GM23338 (cell line): ENCODE measurements at places on chromosomes 6 and 20.

- DNase-seq: no peak
Observed at GRCh38 chr6:4351520-4352321, 216.3 kb upstream of the ECI2 start.

GRCh38 chr20:36741072-36741471, 4.8 kb downstream of the NDRG3 start:
- no peak for DNase-seq

- DNase-seq: no peak
Observed at GRCh38 chr6:169848946-169849345, 97.5 kb downstream of the ERMARD start.

- no peak for DNase-seq
Observed at GRCh38 chr6:164151161-164152120, 736.9 kb downstream of the QKI start.

GRCh38 chr6:89258912-89259311, 41.8 kb upstream of the GABRR1 start:
- no peak for DNase-seq

- no peak for DNase-seq
Observed at GRCh38 chr20:15831201-15831600, 742.0 kb downstream of the KIF16B start.

- no peak for DNase-seq
Observed at GRCh38 chr20:16350465-16350864, 222.8 kb downstream of the KIF16B start.

DNA sequence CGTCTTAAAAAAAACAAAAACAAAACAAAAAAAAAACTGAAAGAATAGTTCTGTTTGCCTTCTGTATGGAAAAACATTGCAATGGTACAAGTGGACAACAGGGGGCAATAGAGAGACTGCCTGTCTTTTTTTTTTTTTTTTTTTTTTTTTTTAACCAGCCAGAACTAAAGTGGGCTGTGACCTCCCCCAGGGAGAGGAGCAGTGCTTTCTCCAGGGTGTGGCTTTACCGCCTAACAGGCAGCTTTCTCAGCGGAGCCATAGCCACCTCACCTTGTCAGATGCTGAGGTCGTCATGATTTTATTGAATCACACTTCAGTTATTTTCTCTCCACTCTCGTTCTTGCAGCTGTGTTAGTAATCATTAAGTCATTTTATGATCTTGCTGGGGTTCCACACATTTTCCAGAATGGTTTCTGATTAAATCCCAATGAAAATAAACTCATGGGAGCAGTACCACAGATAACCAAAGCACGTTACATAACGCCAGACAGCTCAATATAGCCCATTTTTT, 78.4 kb downstream of the GMPR start:
- peak; percentile 75 for DNase-seq

- DNase-seq: peak; percentile 52
Observed at GRCh38 chr6:29965873-29966601, 23.7 kb downstream of the HLA-A start.

GRCh38 chr6:23031986-23032385, 462.6 kb downstream of the HDGFL1 start:
- no peak for DNase-seq

- no peak for DNase-seq
Observed at GRCh38 chr6:89858041-89858440, 28.4 kb downstream of the CASP8AP2 start.

GRCh38 chr6:166423051-166423745, 40.5 kb upstream of the MPC1 start:
- no peak for DNase-seq

GRCh38 chr6:154157082-154157481, 118.0 kb downstream of the OPRM1 start:
- DNase-seq: no peak

GRCh38 chr6:155710704-155711103, 255.1 kb upstream of the NOX3 start:
- peak; percentile 9 for DNase-seq

DNA sequence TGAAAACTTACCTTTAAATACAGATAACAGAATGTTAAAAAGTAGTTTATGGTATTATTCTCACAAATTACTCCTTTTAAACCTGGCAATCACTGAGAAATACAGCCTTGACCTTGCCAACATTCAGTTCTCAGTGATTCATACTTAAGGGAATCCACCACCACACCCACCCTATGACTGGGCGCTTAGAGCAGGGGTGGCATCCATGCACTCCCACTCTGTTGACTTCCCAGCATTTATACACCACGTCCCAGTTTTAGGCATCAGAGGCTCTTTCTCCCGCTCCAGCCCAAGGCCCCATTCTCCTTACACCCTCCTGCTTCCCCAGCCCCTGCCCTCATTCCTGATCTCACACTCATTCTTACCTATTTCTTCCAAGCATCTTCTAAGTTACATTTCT, 16.3 kb downstream of the TRAF3IP2 start:
- no peak for DNase-seq

DNA sequence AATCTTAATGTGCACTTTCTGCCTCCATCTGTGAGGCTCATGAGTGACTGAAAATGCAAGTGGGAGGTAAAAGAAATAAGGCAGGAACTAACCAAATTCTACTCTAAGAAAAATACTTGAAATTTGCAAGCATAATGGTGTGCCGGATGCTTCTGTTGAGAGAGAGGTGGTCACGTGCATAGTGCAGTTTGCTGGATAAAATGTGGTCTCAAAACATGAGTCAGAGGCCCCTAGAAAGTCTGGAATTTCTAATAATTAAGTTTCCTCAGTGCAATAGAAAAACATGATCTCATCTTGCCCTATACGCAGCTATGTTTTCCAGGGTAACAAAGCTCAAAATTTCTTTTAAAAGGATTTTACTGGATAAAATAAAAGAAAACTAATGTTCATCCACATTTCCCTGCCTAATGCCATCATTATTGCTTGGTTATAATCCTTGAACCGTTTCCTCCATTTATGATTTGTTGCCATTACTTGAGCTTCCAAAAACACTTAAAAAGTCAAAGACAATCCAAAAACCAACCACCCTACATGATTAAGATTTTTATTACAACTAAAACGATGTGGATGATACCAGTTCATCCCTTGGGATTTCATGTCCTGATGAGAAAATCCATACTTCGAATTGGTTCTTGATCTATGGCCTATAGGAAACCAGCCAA, 351.7 kb upstream of the ARID1B start:
- no peak for DNase-seq

- DNase-seq: no peak
Observed at GRCh38 chr6:163670336-163670735, 255.8 kb downstream of the QKI start.

DNA sequence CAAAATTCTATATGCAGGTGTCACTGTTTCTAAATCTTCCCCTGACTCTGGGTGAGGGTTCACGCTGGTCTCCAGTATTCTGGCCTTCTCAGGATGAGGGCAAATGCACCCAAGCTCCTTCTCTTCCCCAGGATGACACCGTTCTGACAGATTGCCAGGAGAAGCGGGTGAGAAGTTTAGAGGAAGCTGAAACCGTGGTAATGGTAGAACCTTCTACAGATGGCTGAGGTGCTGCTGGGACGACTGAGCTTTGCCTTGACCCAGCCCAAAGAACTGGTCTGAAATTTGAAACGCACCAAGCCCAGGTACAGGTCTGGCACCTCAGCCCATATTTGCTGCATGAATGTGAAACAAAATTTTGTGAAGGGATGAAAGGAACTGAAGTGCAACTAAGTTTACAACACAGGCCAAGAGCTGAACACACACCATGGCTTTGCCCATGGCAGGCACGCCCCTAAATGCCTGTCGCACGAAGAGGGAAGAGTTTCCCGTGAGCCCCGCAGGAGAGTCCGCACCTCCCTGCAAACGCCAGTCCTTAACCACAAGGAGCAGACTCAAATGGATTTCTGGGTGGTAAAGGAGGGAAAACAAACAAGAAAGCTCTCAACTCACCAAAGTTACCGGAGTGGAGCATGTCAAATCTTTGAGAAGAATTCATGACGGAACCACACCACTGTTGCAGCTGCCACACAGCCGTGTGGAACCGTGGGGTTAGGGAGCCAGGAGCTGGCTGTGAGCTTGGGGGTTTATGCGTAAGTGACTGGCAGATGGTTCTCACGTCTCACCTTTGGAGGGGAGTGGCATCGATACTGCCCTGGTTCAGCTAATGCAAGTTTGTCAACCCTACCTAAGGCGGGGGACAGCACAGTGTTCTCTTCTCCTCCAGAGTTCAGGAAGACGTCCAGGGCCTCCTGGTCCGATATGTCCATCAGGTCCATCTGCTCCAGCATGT, 138.9 kb downstream of the DTNBP1 start:
- DNase-seq: no peak
